ENCODE measurements at places on chromosomes 13 and 19.

DNA sequence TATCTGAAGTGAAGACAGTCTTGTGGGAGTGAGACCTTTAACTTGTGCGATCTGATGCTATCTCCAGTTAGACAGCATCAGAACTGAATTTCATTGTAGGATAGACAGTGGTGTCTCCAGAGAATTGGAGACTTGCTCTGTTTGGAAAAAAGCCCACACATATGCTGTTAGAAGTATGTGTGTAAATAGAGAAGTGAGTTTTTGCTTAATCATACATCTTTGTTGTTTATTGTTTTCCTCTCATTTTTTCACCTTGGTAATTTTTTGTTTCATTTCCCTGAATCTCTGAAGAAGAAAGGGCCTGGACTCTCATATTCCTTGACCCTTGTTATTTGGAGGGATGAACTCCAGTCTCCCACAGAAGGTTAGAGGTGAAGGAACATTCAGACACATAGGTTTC, 21.8 kb downstream of the FPR3 start:
- DNase-seq = no peak

GRCh38 chr19:17138937-17139598, 63.5 kb downstream of the MYO9B start:
- no peak for DNase-seq

DNA sequence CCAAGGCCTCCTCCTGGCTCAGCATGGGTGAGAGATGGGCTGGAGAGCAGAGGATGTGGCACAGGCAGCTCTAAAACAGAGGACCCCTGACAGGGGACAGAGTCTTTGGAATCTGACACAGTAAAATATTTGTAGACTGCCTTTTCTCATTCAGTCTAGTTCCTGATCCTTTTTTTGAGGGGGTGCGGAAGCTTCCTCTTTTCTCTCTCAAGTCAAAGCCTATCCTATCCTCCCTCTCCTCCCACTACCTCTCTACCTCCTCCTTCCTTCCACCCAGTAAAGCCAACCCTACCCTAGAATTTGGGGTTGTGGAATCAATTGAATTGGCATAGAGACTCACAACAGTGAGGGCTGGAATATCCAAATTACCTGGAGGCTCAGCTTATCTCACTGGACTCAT, 82.0 kb downstream of the TEX26 start:
- no peak for DNase-seq

DNA sequence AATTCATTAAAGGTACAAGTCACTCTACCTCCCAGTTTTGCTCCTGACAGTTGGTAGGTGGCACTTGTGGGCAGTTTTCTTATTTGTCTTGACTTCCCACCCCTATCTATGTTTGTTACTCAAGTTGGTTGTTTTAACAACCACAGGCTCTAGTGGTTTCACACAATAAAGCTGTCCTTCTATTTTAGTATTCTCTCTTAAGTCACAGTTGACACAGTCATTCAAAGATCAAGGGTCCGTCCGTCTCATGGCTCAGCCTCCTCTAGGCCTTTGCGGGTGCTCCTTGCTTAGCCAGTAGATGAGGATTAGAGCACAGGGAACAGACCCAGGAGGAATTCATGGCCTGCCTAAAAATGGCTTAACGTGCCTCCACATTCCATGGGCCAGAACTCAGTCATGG, 573.7 kb downstream of the IRS2 start:
- no peak for DNase-seq

GRCh38 chr13:53100394-53101063, 71.9 kb downstream of the OLFM4 start:
- DNase-seq = no peak

DNA sequence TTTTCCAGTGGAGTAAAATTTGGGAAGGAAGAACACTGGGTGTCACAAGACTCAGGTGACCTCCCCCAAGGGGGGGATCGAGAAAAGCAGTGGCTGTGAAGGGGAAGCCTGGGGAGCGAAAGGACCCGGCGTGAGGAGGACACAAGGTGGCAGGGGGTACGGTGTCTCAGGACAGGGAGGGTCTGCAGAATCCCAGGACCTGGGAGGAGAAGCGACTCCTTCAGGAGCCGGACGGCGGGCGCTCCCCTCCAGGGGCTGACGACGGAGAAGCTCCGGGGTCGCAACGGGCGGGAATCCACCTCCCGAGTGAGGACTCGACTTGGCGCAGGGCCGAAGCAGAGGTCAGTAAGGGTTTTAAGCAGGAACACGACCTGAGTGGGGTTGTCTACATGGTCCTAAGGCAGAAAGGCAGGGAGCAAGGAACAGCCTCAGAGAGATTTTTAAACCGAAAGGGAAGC, 529 bp downstream of the ZNF836 start:
- DNase-seq = no peak

GRCh38 chr19:738509-739128, 12.3 kb upstream of the MISP start:
- DNase-seq = no peak

GRCh38 chr13:48216204-48216711, 16.7 kb upstream of the ITM2B start:
- no peak for DNase-seq

Measured in epithelial cell of proximal tubule (primary cell).